Activated CD4-positive, CD25-positive, alpha-beta regulatory T cell (primary cell): ENCODE measurements at places on chromosomes 6 and 20.
A peak's percentile ranks its signal among the peaks of the same experiment; 100 is the strongest.

GRCh38 chr6:14192216-14192788, 74.7 kb downstream of the CD83 start:
- DNase-seq = no peak

- DNase-seq = peak; percentile 96
Measured at GRCh38 chr6:18155150-18155863, at the start of gene KDM1B. TSS of gene KDM1B (plus strand) at chr6:18155422. CDS start at chr6:18159896, 4,474 bp downstream.

DNA sequence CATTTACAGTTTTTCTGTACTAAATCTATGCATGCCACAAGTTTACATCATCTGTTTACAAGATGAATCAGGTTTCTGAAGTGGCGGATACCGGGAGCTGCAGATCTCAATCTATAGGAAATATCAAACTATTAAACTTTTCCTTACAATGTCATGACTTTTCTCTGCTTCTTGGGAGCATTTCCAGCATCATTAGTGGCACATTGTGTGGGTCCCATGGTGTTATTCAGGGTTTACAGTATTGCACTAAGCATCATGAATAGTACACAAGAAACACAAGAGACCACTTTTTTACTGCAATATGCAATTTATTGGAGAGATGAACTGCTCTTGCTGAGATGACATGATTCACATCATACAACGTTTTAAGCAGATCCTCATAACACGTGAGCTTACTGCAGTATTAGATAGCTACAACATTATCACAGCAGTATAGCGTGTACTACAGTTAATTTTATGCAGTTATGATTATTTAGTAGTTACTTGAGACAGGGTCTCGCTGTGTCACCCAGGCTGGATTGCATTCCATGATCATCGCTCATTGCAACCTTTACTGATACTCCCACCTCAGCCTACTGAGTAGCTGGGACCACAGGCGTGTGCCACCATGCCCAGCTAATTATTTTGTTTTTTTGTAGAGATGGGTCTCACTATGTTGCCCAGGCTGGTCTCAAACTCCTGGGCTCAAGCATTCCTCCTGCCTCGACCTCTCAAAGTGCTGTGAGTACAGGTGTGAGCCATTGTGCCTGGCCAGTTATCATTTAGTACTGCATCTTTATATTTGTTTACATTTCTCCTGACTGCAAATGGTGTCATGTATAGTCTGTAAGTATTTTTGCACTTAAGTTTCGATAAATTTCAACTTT, 18.4 kb downstream of the BLTP3A start:
- DNase-seq = no peak

GRCh38 chr6:130337534-130337933, 28.3 kb upstream of the TMEM200A start:
- no peak for DNase-seq

- DNase-seq = no peak
Measured at GRCh38 chr20:45450097-45450818, 19.3 kb upstream of the WFDC2 start.
